Fibroblast of skin of right biceps (primary cell): ENCODE measurements at places on chromosomes 2 and 18.

GRCh38 chr2:2879071-2879470, 498.5 kb downstream of the EIPR1 start:
- no peak for DNase-seq

DNA sequence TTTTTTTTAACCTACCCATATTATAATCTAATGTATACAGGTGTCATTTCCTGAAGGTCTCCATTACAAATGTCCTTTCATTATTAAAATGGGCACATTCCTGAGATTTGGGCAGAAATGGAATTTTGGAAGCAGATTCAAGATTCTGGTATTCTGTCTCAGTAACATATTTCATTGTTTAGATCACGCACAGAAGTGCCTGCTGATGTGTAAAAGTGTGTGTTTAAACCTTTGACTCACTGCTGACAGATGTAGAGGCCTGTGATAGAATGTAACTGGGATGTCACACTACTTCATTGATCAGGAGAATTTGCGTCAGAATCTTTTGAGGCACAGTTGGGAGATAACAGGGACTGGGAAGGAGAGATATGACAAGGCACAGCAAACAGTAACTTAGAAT, 276.8 kb upstream of the EPAS1 start:
- peak; percentile 55 for DNase-seq

DNA sequence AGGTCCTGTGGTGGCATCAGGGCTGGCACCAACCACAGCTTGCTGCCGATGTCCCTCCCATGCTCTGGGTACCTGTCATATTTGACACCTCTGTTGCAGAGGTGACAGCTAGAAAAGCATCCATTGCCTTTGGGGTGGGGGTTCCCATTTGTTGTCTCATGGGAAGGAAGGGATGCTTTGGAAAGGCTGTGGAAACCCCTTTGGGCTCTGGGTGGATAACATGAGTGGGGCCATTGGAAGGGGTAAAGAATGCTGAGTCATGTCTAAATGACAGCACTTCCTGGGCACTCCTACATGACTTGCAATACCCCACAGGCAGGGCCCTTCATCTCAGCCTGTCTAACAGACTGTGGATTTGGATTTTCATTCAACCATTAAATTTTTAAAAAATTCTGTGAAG, 27.8 kb downstream of the CTIF start:
- no peak for DNase-seq

GRCh38 chr2:233855345-233855744, 1.0 kb upstream of the HJURP start:
- no peak for DNase-seq

DNA sequence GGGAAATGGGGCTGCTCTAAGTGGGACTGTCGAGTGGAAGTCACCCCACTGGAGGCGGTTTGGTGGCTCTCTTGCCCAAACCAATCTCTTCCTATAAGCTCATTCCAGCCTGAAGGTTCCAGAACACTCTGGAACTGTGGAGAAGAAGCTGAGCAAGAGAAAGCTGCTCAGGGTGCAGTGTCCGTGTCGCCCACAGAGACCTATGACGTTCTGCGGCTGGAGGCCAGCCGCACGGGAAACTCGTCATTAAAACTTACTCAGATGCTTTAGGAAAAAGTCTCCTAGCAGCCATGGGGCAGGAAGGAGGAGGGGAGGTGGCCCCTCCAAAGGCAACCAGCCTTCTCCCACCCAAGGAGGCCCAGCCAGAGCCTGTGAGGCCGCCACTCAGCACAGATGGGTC, 41.7 kb downstream of the ADCY3 start:
- no peak for DNase-seq

- DNase-seq: no peak
Observed at GRCh38 chr2:45018023-45018422, 8.8 kb upstream of the SIX2 start.

GRCh38 chr2:60306267-60306861, 247.1 kb downstream of the BCL11A start:
- peak; percentile 8 for DNase-seq

DNA sequence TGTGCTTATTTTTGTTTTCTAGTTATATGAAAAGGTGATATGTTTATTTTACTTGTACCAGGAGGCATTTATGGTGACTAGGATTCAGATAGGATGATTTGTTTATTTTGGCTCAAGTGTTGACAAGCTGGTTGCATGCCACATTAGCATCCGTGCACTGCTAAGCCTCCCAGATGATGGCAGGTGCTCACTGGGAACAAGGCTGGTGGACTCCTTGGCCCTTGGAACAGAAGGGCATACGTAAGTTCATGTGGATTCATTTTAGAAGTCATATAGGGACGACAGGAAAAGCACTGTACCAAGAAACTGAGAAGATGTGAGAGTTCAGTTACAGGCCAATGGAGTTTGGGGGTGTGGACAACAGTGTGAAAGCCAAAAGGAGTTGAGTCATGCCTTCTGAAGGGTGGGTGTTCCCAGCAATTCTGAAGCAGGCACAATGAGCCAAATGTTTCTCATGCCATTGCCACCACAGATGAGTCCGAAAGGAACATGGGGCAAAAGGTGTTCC, 166.2 kb downstream of the PHLPP1 start:
- DNase-seq: peak; percentile 92

DNA sequence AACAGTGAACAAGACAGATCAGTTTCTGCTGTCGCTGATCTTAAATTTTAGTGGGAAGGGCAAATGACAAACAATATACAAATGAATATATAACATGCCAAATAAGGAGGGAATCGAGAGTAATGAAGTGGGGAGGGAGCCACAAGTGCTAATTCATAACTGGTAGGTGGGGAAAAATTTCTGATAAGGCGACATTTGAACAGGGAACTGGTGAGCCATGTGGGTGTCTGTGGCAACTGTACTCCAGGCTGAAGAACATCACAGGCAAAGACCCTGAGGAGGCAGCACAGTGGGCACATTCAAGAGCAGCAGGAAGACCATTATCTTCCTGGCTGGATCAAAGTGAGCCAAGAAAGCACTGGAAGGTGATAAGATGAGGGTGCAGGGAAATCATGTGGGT, 51.6 kb upstream of the CD28 start:
- DNase-seq: no peak

DNA sequence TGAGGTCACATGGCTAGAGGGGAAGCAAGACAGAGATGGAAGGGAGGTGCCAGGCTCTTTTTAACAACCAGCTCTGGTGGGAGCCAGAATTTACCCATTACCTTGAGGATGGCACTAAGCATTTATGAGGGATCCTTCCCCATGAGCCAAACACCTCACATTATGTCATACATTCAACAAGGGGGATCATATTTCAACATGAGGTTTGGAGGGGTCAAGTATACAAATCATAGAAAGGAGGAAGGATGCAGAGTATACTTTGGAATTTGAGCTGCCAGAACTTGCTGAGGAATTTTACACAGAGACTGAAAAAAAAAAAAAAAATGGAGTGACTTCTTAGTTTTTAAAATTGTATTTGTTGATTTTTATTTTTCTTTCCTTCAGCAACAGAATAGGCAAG, 891.4 kb downstream of the CCDC85A start:
- DNase-seq: no peak

GRCh38 chr2:196177124-196177523, 5.7 kb upstream of the STK17B start:
- no peak for DNase-seq

DNA sequence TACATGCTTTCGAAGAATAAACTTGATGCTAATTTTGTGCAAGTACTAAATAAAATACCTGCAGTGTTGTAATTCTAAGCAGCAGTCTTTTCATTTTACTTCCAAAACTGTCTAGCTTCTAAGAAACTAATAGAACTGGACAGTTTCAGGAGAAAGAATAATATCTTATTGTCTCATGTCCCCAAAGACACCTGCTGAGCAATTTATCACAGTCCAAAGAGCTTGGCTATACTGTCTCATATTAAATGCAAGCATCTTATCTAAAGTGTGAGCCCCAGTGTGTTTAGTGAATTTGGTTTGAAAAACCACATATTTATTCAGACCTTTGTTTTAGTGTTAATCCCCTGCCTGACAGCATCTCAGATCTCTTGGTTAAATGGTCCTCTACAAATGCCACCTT, 374.3 kb downstream of the TMX3 start:
- DNase-seq: no peak

DNA sequence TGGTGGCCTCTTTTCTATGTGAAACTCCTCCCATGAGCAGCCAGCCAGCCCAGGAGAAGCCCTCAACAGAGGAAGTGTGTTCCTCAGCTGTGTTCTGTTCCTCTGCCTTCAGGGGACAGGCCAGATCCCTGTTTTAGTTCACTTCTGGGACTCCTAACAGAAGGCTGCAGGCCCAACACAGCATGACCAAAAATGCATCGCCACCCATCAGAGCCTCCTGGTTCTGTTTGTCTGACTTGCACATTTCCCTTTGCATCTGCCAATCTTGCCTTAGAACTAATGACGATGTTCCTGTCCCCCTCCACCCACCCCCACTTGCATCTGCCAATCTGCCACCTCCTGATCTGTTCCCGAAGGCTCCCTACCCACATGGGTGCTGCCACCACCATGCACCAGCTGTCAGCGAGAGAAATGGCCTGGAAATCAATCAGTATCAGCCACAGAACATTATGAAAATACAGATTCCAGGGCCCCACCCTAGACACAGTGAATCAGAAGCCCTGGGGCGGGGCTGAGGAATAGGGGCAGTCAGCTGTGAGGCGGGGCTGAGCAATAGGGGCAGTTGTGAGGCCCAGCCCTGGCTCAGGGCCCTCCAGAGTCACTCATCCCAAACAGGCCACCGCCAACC, 51.0 kb downstream of the FAM168B start:
- DNase-seq: no peak

DNA sequence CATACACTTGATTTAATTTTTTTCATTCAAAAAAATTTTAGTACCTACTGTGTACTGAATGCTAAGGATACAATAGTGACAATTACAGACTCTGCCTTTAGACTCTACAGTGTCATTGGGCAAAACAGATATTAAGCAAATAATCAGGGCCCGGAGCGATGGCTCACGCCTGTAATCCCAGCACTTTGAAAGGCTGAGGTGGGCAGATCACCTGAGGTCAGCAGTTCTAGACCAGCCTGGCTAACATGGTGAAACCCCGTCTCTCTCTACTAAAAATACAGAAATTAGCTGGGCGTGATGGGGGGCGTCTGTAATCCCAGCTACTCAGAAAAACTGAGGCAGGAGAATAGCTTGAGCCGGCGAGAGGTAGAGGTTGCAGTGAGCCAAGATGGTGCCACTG, 1.4 kb downstream of the UBXN2A start:
- no peak for DNase-seq

DNA sequence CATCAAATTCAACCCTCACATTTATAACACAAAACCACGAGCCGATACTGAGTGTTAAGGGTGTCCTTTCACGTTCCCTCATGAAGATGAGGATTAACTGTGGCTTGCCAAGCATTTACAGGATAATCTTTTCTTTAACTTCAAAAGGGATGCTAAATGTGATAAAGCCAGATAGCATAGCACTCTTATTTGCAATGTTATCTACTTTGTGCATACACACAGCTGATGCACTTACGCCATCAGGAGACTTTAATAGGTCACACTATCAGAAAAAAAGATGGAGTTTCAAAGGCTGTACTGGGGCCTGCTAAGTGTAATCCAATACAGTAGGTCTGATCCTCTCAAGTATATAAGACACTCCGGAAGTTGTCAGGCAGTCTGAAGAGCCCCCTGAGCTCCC, 572.7 kb downstream of the PIK3C3 start:
- no peak for DNase-seq
